T-helper 2 cell treated with Interferon-gamma antibody and Interleukin-4, amounts not matched to agents 100 ng/mL and 5 ng/mL, for 36 hours (primary cell): ENCODE measurements at places on chromosomes 1 and 21. TPM values are rescaled to one million over a fixed set of nuclear protein-coding genes. Genes with fewer than 3 reads are reported as not detected.

Gene TRIM63
- not detected in 2 replicates for total RNA-seq

Gene LCE1C
- not detected in 2 replicates for total RNA-seq

Gene ALPL
- not detected in 2 replicates for total RNA-seq

Gene ANGPTL3
- not detected in 2 replicates for total RNA-seq

Gene SYCP1
- not detected in 2 replicates for total RNA-seq

Gene PODN
- not detected in 2 replicates for total RNA-seq

Gene L1TD1
- total RNA-seq: not detected in 2 replicates

Gene NRIP1
- 7.5 and 7.6 TPM in 2 replicates for total RNA-seq

Gene TNFAIP8L2
- 27.7 and 28.5 TPM in 2 replicates for total RNA-seq

Gene TFB2M
- 13.6 and 14.4 TPM in 2 replicates for total RNA-seq

Gene RPS27
- 1,752 and 1,899 TPM in 2 replicates for total RNA-seq

Gene C1orf185
- not detected in 2 replicates for total RNA-seq

Gene RASSF5
- 190 and 199 TPM in 2 replicates for total RNA-seq
